ENCODE measurements at places on chromosomes 12 and 14.

GRCh38 chr14:51395361-51395849 lies 155.4 kb downstream of the TMX1 start:
- peak; percentile 84 for DNase-seq

GRCh38 chr12:122413516-122414404 lies 8.7 kb downstream of the CLIP1 start:
- no peak for DNase-seq

DNA sequence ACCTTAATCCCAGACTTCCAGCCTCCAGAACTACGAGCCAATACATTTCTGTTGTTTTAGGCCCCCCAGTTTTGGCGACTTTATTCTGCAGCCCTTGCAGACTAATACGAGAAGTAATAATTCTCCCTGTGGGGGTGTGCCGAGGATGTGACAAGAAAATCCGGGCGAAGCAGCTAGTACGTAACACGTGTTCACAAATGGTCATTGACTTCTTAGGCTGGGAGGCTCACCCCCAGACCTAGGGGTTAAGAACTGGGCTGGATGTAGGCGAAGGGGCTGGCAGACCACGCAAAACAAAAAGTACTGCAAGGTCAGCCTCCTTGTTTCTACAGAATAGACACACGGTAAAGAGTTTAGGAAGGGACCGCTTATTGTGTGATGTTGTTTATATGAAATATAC lies 69.8 kb upstream of the ESRRB start:
- no peak for DNase-seq

GRCh38 chr14:106200541-106201315 lies 674.3 kb downstream of the TMEM121 start:
- no peak for DNase-seq

- peak; percentile 77 for DNase-seq
These were observed 27.0 kb upstream of the ESRRB start for GRCh38 chr14:76348898-76349297.

Data from urothelium cell line (cell line).